ENCODE measurements at places on chromosomes 7 and 10. TPM values are rescaled to one million over a fixed set of nuclear protein-coding genes. Genes with fewer than 3 reads are reported as not detected.
A peak's percentile ranks its signal among the peaks of the same experiment; 100 is the strongest.

DNA sequence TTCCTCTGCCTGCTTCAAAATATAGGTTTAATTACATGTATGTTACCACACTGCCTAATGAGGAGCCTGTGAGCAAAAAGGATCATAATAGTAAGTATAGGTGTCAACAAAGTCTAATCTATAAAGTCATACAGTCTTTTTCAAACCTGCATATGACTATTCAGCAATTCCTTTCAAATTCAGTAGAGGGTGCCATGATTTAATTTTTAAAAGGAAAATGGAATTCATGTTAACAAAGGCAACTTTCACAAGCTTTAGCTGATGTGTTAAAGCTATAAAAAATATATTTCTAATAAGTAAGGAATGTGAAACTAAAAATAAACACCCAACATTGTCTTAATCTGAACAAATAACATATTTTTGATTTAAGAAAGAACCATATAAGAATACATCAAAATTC is 52.1 kb downstream of the MPP7 start:
- DNase-seq, result peak; percentile 6

GRCh38 chr7:26437003-26437532 is 145.4 kb downstream of the SNX10 start:
- DNase-seq, result no peak

The ANKRD30A gene
- not detected for total RNA-seq

DNA sequence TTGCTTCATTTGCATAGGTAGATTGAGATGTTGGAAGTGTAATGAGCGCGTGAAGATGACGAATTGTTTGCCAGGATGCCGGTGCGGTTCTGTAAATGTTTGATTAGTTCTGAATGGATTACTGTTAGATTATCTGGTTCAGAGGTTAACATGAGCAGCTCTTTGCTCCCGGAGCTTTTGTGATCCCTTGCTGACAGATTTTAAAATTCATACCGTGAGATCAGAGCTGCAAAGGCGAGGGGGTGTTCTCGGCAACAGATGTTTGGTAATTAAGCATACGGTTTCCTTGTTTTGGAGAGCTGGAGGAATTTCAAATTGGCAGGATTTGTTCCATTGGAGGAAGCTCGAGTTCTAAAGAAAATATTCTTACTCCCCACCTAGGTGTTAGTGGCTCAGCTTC is 237.8 kb upstream of the GPR26 start:
- no peak for DNase-seq

Measured in CD8-positive, alpha-beta memory T cell (primary cell).